ENCODE measurements at places on chromosomes 4 and X.

GRCh38 chr4:88822034-88822789 lies 124.6 kb upstream of the NAP1L5 start:
- no peak for DNase-seq

DNA sequence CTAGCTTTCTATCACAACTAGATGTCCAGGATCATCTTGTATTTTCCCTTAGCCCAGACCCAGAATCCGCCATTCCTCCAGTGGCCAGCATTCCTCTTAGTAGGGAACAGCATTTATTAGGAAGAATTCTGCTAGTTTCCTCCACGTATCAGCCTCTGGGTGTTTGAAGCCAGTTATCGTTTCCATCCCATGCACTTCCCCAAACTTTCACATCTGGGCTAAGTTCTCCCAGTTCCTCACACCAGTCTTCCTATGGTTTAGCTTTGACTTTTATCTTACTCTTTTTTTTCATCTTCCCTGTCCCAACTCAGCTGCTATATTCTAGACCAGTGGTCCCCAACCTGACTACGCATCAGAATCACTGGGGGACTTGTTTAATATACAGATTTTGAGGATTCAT lies 53.5 kb upstream of the PRSS48 start:
- no peak for DNase-seq

- no peak for DNase-seq
Measured at GRCh38 chr4:133151691-133152329, 2.7 kb downstream of the PCDH10 start.

- DNase-seq = no peak
Measured at GRCh38 chrX:151973851-151974335, 583 bp downstream of the GABRE start.

DNA sequence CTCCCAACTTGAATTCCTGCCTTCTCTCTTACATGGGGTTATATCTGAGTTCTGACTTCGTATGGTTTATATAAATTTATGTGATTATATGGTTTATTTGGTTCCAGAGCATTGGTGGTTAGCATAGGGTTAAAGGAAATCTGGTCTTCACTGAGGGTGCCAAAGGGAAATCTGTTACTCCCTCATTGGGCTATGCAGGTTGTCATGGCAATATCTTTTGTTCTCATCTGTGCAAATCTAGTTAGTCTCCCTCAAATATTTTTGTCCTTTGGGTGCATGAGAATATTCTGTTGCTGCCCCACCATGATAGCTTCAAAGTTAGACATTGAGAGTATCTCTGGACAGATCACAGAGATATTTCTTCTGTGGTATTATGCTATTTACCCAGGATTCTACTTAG lies 71.8 kb upstream of the OTUD4 start:
- no peak for DNase-seq

- DNase-seq = no peak
Measured at GRCh38 chrX:103376979-103377324, 614 bp downstream of the BEX3 start.

DNA sequence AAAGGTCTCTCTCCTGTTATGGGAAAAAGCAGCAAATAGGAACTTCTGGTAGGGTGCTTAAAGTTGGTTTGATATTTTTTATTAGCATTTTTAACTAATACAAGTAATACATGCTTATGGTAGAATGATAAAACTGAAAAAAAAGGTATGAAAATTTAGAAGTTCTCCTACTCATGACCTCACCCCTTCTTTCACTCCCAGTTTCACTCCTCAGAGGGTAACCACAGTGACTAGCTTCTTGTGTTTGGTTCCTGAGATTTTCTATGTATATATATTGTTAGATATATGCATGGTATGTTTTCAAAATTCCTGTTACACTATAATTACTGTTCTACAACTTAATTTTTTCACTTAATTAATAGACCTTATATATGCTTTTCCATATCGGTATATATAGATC lies 66.5 kb downstream of the AR start:
- DNase-seq = no peak

GRCh38 chr4:109760682-109761081 lies 30.8 kb upstream of the PLA2G12A start:
- DNase-seq = no peak

GRCh38 chr4:87930629-87931028 lies 44.9 kb upstream of the SPP1 start:
- DNase-seq = no peak

- no peak for DNase-seq
Measured at GRCh38 chr4:181967401-181967800, 275.8 kb upstream of the TENM3 start.
